NCI-H446 (cell line): ENCODE measurements at places on chromosomes 2 and 18.

- DNase-seq = no peak
These were observed 588.0 kb upstream of the NRXN1 start for GRCh38 chr2:51619961-51620360.

- DNase-seq = no peak
These were observed 31.5 kb upstream of the SMAD7 start for GRCh38 chr18:48982266-48982665.

DNA sequence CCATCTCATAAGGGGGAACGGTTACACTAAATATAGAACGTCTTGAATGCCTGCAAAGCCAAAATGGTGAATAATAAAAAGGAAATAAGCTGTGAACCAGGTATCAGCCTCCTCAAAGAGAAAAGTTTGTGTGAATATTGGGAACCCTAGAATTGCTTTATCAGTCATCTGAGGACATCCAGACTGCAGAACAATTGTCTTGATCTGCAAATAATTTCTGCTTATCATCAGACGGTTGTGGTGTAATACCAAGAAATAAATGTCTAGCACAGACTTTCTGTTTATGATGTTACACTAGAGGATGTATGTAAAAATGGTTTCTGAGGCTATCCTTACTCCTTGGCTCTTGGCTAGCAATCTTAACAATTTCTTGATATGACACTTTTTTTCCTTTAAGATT, 53.5 kb upstream of the SLC25A52 start:
- no peak for DNase-seq

- DNase-seq = peak; percentile 71
These were observed 81.9 kb upstream of the TXNDC2 start for GRCh38 chr18:9803698-9804516.

GRCh38 chr2:45869165-45869501, 217.7 kb downstream of the PRKCE start:
- DNase-seq = no peak

- DNase-seq = no peak
These were observed 107.7 kb downstream of the LBH start for GRCh38 chr2:30339071-30339470.

GRCh38 chr2:171158790-171159371, 1.8 kb downstream of the TLK1 start:
- peak; percentile 29 for DNase-seq

DNA sequence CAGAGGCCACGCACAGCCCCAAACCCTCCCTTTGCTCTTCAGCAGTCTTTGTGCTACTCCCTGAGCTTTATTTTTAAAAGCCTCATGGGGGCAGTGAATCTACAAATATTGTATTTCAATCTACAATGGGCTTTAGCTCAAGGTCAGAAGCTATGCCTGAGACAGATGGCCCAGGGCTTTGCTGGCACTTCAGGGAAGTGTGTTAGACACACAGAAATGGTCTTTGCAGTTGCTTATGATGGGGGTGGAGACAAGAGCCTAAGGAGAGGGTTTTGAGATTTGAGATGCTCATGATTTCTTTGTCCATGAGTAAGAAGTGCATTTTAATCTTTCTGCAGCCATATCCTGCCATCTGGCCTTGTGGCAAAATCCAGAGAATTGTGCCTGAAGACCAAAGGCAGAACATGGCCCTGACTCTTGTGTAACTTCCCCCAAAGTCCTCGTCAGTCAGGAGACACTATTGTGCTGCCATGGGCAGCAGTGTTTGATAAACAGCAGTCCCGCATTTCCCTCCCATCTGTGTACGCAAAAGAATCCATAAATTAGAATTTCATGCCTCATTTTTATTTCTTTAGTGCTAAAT, 92.6 kb downstream of the VAPA start:
- peak; percentile 83 for DNase-seq

DNA sequence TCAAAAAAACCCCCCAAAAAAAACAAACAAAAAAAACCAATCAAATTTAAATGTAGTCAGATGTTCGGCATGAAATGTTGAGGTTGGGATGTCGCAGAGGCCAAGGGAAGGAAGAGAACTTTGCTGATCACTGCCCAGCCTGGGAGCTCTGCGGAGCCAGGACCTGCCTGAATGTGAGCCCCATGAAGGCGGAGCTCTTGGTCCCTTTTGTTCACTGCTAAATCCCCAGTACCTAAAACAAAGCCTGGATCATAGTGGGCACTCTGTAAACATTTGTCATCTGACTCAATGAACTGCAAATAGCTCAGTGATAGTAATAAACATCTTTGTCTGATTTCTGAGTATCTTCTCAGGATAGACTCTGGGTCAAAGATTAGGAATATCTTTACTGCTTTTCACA, 64.0 kb downstream of the NGEF start:
- DNase-seq = no peak

GRCh38 chr2:7516484-7517063, 599.4 kb downstream of the RNF144A start:
- no peak for DNase-seq

GRCh38 chr18:5966514-5966913, 71.2 kb upstream of the TMEM200C start:
- DNase-seq = no peak

DNA sequence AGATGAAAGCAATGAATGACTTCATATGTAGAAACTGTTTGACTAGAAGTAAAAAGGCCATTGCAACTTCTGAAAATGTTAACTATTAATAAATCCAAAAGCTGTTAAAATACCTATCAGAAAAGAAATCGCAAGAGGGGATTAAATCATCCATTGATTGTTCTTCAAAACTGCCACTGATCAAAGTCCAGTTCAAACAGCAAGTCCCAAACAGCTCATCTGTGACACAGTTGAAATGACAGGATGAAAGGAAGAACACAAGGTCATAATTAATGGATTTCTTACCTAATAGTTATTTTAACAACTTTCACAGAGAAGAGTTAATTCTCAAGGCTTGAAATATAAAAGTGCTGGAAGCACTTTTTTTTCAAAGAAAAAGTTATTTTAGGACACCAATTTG, 90.4 kb downstream of the SESTD1 start:
- no peak for DNase-seq

- DNase-seq = peak; percentile 58
These were observed 71.4 kb downstream of the NXPH2 start for GRCh38 chr2:138708682-138709241.

GRCh38 chr2:41910126-41910525, 137.7 kb upstream of the PKDCC start:
- no peak for DNase-seq

DNA sequence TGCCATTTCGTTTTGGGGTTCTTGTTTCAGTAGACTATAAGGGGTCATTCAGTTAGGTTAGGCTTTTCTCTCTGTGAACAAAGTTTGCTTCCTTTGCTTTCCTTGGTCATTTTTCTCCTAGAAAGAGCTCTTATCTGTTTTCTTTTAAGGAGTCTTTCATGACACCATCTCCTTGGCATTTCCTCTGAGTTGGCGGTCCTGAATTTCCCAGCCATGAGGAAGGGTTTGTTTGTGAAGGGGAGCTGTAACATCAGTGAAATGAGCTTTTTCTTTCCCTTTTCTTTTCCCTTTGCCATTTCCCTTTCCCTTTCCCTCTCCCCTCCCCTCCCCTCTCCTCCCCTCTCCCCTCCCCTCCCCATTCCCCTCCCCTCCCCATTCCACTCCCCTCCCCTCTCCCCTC, 61.7 kb downstream of the MAP4K4 start:
- DNase-seq = no peak

DNA sequence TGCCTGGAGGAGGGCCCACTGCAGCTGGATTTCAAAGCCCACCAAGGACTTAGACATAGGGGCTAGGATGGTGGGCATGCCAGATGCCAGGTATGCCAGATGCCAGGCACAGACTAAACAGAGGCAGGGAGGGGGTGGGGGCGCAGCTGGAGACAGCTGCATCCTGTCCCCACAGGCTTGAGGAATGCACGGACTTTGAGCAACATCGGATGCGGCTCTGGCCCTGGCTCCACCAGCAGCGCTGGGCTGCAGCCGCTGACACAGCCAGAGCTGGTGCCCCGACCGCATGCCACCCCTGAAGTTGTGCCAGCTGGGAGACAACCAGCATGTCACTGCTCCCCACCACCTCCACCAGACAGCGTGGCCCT, 39.5 kb downstream of the AQP12A start:
- DNase-seq = no peak

- no peak for DNase-seq
These were observed 160.2 kb downstream of the FBXO15 start for GRCh38 chr18:73987247-73987980.
